ENCODE measurements at places on chromosomes 7 and 10.

DNA sequence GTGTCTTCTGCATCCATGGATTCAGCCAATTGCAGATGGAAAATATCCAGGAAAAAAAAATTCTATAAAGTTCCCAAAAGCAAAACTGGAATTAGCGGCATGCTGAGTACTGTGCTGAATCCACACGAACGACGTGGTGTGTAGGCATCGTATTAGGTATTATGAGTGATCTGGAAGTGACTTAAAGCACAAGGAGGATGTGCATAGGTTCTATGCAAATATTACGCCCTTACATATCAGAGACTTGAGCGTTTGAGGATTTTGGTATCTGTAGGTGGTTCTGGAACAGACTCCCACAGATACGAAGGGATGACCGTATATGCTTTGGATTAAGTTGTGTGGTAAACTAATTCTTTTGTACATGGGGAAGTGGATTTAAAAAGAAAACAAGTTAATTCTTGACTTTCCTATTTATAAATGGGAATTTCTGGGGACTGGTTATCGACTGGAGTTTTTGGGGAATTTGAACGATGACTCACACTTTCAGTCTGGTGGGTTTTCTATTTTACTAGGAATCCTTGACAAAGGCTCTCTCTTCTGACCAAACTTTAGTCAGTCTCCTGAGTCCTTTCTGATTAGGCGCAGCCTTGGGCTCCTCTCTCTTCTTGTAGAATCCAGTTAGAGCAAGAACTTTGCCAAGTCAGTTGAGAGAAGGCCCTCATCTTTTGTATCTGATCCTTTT is 5.4 kb upstream of the NUB1 start:
- DNase-seq = no peak

- peak; percentile 57 for DNase-seq
These were observed 127.1 kb downstream of the KMT2E start for GRCh38 chr7:105141068-105141467.

- no peak for DNase-seq
These were observed 46.4 kb upstream of the SEMA3E start for GRCh38 chr7:83695128-83695960.

DNA sequence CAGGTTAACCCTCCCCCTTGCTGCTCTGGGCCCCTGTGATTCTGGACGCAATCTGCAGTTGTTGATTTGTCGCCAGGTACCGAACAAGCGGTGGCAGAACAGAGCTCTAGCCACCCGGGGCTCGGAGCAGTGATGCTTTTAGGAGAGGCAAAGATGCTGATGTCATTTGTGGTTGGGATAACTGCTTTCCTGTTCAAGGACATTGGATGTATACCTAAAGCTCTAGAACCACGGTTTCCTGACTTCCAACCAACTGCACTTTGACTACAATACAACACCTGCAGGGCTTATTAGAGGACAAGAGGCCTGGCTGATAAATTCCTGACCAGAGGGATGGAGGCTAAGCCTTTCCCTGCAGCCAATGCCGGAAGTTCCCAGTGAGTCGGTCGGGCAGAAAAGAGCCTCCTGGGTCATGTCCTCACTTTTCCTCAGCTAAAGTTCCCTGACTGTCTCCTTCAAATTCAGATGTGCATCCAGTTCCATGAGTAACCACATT is 6.5 kb upstream of the RBM20 start:
- no peak for DNase-seq

- no peak for DNase-seq
These were observed 8.5 kb upstream of the UNCX start for GRCh38 chr7:1224086-1224716.

GRCh38 chr10:77087366-77087765 is 550.2 kb downstream of the KCNMA1 start:
- no peak for DNase-seq

DNA sequence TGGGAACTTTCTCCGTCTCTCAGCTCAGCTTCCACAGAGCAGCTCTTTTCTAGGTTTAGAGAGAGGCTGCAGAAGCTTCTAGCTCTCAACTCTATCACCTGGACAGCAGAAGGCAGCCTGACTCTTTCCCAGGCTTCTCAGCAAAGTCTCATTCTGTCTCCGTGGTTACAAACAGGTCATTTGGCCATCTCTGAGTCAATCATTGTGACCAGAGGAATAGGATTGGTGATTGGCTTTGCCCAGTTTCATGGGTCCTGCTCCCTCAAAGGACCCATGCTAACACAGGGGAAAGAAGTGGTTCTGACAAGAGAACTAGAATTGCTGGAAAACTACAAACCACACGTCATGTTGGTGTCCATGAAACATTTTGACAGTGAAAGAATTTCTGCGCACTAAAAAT is 43.6 kb downstream of the PRR15 start:
- DNase-seq = no peak

- no peak for DNase-seq
These were observed 81.0 kb upstream of the LRRC4 start for GRCh38 chr7:128112018-128112780.

DNA sequence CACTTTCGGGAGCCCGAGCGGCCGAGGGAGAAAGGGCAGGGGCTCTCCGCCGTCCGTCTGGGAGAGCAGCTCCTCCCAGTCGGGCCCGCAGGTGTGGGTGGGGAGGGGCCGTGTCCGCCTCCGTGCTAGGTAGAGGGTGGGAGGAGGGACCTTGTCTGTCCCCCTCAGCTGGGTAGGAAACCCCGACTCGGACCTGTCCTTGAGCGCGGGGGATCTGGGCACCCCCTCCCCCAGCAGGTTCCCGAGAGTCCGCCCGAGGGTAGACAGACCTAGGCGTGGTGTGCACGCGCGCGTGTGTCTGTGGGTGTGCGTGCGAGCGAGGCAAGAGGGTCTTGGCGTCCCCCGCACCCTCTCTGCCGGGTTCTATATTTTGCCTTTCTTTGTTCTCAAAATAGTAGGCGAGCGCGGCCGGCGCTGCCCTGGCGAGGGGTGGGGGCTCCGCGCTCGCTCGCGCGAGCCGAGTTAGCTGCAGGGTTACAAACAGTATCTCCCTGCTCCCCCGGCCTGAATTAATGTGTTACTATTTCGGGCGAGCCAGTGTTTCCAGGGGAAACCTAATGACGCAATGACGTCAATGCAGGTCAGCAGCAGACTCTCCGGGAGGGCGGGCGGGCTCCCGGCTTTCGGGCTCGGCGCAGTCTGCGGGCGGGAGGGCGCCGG is 73.9 kb upstream of the LEP start:
- peak; percentile 68 for DNase-seq

GRCh38 chr10:100742076-100742771 is 3.2 kb upstream of the PAX2 start:
- no peak for DNase-seq

DNA sequence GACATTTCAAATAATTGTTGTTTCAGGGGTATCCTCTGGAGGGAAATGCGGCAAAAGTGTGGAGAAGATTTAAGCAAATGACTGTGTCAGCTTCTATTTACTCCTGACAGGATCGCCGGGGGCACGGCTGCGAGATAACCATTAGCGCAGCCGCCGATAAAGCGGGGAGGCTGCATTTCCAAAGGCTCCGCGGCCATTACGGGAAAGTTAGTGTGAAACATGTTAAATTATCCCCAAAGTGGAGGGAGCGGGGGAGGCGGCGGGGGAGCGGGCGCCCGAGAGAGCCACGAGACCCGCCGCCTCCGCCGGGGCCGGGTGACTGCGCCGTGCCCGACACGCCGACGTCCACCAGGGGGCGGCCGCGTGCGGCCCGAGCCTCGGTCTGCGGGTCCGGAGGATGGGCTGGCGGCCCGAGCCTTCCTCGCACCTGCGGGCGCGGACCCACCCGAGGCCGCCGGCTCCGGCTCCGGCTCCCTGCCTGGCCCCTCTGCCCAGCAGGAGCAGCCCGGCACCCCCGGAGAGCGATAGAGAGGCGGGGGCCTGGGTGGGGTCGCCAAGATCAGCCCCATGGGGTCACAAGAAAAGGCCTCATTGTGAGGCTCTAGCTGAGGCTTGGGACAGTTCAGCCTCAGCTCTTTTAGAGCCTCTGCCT is 74.4 kb upstream of the PAX2 start:
- DNase-seq = peak; percentile 3

DNA sequence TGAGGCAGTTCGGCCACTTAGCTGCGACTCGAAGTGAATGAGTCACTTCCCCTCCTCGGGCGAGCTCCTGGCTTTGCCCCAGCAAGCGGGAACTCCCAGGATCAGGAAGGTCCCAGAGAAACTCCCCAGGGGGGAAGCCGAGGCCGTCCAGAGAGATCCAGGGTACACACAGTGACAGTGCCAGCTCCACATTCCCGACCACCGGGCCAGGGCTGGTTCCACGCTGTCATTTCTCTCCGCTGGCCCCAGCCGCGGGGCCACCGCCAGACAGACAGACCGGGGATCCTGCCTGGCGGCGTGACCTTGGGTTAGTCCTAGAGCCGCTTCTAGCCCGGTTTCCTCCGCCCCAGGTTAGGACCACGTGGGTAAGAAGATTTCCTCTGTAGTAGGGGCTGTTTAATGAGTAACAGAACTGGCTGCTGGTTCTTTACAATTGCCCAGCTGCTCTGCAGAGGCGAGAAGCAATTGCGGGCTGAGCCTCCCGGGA is 463 bp upstream of the UPP1 start:
- DNase-seq = peak; percentile 98

- no peak for DNase-seq
These were observed 424.8 kb downstream of the MDFIC start for GRCh38 chr7:115346685-115347084.

GRCh38 chr7:94561841-94562514 is 52.4 kb downstream of the CASD1 start:
- DNase-seq = peak; percentile 71

GRCh38 chr7:130650611-130651120 is 17.9 kb downstream of the COPG2 start:
- no peak for DNase-seq

DNA sequence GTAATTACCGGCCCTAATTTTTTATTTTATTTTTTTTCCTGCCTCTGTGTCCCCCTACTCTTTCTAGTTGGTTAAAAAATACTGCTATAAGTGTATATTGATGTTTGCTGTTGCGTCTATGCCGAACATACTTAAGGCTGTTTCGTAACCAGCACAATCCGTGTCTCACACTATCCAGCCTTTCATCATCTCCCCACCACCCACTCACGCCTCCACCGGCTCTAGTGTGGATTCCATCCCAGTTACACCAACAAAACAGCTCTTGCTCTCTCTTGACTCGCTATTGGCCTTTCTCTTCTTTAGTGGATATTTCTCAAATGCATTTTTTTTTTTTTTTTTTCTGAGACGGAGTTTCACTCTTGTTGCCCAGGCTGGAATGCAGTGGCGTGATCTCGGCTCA is 70.1 kb upstream of the CAMK1D start:
- DNase-seq = peak; percentile 76

DNA sequence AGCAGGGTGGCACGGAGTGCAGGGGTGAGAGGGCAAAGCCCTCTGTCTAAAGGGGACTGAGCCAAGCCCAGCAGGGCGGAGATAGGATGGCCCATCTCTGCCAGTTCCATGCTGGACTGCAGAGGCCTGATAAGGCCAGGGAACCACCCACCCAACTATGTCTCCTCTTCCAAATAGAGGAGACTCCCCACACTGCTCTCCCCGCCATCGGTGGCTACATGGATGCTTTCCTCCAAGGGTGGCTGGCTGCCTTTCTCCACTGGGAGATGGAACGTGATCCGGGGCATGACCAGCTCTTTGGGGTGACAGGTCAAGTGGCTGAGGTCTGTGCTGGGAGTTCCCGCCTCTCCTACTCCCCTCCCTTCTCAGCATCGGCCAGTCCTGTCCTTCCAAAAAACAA is 58.1 kb upstream of the MXI1 start:
- DNase-seq = no peak

GRCh38 chr7:106071999-106072714 is 40.0 kb downstream of the SYPL1 start:
- peak; percentile 30 for DNase-seq

GRCh38 chr10:22912763-22913384 is 15.0 kb upstream of the ARMC3 start:
- DNase-seq = no peak

- no peak for DNase-seq
These were observed 8.5 kb upstream of the PRSS1 start for GRCh38 chr7:142740786-142741185.

DNA sequence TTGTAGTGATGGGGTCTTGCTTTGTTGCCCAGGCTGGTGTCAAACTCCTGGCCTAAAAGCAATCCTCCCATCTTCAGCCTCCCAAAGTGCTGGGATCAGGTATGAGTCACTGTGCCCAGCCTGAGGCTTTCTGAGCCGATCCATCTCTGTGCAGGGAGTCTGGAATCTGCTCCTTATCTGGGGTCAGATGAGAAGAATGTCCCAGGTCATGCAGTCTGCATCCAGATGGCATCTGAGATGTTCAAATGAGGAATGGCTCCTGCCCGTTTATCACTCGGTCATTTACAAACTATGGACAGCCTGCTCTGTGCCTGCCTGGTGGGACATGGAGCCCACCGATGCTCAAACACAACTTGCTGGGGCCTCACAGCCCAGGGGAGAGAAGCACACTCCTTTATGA is 11.1 kb upstream of the SLC18A3 start:
- DNase-seq = peak; percentile 50

- DNase-seq = no peak
These were observed 110.4 kb downstream of the SFMBT2 start for GRCh38 chr10:7300384-7300971.

DNA sequence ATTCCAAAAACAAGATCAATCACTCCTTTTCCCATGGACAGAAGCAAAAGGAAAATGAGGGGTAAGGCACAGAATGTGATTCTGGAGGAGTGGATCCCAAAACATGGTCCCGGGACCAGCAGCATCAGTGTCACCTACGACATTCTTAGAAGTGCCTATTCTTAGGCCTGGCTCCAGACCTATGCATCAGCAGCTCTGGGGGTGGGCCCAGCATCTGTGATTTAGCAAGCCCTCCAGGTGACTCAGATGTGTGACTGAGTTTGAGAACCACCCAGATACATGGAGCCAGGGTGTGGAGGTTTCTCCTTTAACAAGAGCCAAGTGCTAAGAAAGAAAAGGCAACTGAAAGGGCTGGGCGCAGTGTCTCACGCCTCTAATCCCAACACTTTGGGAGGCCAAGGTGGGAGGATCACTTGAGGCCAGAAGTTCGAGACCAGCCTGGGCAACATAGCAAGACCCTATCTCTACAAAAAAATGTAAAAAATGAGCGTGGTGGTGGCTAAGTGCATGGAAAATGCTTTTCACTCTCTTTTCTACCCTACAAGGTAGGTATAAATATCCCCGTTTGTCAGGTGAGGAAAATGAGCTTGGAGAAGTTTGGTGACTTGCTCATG is 17.1 kb upstream of the ARPC1A start:
- no peak for DNase-seq

GRCh38 chr10:89043052-89043451 is 52.5 kb downstream of the FAS start:
- DNase-seq = no peak

DNA sequence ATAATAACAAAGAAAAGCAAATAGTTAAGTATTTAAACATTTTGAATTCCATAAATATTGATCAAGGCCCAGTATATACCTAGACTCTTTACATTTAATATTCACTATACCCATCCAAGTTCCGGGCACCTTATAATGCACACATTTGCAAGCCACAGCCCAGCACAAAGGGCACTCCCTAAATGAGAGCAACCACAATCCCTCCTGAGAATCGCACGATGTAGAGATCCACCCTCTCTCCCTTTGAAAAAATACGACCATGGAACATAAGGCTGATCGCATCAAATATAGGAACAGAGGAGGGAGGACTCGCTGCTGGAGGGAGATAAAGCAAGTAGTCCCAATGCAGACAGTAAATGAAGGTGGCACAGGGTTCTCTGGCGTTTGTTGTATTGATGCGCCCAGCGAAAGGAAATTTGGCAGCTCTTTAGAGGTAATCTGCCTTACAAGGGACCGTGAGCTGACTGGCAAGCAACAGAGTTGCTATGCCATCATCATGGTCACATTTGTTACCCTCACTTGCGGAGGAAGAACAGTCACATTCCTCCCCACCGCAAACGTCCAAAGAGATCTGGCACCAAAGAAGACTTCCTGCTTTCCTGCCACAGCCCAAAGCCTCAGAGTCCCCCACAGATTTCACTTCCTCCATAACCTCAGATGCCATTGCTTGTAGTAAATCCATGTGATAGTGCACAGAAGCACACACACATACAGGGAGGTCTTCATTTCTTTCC is 16.1 kb upstream of the TAS2R40 start:
- DNase-seq = no peak

All from choroid plexus epithelial cell (primary cell).